ENCODE measurements at places on chromosomes 7 and 10. TPM values are rescaled to one million over a fixed set of nuclear protein-coding genes. Genes with fewer than 3 reads are reported as not detected.

Gene SLIT1
- total RNA-seq: 0.12 TPM

DNA sequence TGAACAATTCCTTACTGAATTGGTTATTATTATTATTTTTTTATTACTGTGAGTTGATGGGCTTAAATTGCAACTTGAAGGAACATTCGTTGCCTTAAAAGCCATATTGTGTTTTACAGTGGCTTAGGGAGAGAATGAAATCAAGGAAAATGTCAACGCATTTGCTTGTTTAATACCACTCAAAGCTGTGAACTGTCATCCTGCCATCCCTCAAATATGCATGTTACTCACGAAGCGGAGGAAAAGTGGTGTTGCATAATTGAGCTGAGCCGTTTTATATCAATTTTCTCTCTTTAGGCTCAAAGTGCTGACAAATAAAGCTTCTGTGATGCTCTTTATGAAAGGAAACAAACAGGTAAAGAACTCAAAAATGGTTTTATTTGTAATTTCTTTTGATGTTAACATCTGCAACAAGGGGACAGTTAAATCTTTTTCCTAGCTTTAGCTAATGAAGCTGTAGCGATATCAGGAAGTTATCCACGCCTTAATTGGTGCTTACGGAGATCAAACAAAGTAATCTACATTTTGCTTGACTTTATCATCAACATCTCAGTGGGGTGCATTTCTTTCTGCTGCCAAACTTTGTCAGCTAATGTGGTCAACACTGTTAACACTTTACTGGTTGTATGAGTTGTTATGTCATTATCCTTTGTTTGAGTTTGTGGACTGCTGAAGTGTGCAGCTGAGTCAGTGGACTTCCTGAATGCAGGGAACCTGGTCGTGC lies 33.1 kb downstream of the GLRX3 start:
- DNase-seq: no peak

DNA sequence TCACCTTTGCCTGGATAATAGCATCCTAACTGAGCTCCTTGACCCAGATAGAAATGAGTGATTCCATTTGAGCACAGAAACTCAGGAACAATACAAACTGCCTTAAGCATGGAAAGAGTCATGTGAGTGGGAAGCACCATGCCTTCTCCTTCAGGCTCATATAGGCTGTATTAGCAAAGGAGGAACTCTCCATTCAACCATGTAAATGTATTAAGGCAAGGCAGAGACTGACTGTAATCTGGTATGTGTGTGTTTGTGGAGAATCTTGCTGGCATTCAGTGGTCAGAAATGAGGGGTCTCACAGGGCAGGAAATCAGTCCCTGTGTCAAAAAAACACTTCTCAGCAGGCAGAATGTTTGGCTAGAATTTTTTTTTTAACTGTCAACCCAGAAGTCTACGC lies 40.2 kb downstream of the COA1 start:
- DNase-seq: no peak

Gene GHRHR
- total RNA-seq: not detected

- peak; percentile 71 for DNase-seq
Measured at GRCh38 chr10:5040781-5041470, 37.3 kb upstream of the AKR1C2 start.

DNA sequence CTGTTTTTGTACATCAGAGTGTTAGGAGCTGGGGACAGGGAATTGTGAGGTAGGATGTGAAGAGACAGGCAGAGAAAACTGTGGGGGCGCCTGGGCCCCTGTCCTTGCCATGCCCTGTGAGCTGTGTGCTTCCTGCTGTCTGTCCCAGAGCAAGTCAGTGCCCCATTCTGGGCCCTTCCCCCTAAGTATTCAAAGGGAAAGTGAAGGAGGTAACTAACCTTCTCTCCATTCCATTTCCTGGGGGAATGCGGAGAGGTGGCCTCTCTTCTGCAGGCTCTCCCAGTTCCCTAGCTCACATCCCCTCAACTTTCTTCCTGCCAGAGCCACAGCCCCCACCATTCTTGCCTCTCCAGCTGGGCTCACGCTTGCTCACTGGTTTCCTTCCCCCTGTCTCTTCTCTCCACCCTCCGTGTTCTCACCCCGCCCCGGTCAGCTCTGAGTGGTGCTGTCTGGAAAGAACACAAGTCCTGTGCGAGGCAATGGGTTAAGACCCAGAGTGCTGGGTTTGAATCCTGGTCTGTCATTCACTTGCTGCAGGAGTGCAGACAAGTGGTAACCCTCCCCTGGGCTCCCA lies 9.7 kb upstream of the VSIR start:
- no peak for DNase-seq

DNA sequence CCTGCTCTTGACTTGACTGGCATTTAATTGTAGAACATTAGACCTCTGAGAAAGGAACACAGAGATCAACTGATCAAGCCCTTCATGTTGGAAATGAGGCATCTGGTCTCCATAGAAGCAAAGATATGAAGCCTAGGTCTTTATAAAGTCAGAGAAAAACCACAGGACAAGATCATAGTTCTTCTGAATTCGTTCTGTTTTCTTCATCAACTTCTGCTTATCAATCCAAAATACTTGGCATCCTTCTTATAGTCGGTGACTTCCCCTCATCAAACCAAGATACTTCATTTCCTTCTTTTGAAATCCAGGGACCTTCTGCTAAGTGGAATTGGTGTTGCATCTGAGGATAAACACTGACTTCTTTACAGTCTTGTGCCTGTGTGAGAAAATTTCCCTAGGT lies 77.1 kb upstream of the PRKCQ start:
- DNase-seq: no peak

- no peak for DNase-seq
Measured at GRCh38 chr10:93766918-93767317, 9.2 kb downstream of the LGI1 start.

- peak; percentile 78 for DNase-seq
Measured at GRCh38 chr7:128697302-128697905, 25.3 kb downstream of the GARIN1A start.

GRCh38 chr7:65390588-65390987 lies 16.9 kb downstream of the ZNF92 start:
- DNase-seq: peak; percentile 87

Gene MACC1
- 0.24 TPM for total RNA-seq

Gene SMKR1
- 0.24 TPM for total RNA-seq

Gene FRMPD2
- total RNA-seq: not detected

GRCh38 chr7:47596502-47597202 lies 14.7 kb upstream of the TNS3 start:
- DNase-seq: peak; percentile 47

DNA sequence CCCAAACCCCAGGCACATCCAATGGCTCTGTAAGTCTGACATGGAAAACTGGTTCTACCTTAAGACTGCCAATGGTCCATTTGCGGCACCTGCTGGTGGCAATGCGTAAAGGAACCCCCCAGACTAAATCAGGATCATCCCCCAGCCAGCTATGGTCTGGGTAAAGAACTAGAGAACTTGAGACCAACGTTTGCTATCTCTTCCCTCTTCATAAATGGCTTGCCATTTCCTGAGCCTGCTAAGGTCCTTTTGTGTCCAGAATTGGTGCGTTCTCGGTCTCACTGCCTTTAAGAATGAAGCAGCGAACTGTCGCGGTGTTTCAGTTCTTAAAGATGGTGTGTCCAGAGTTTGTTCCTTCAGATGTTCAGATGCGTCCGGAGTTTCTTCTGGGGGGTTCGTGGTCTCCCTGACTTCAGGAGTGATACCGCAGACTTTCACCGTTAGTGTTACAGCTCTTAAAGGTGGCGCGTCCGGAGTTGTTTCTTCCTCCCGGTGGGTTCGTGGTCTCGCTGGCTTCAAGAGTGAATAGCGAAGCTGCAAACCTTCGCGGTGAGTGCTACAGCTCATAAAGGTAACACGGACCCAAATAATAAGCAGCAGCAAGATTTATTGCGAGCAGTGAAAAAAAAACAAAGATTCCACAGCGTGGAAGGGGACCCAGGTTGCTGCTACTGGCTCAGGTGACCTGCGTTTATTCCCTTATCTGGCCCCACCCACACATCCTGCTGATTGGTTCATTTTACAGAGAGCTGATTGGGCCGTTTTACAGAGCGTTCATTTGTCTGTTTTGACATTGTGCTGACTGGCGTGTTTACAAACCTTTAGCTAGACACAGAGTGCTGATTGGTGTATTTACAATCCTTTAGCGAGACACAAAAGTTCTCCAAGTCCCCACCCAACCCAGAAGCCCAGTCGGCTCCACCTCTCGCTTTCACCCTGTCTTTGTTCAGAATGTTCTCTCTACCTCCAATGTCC lies 95.4 kb downstream of the ELMO1 start:
- no peak for DNase-seq

DNA sequence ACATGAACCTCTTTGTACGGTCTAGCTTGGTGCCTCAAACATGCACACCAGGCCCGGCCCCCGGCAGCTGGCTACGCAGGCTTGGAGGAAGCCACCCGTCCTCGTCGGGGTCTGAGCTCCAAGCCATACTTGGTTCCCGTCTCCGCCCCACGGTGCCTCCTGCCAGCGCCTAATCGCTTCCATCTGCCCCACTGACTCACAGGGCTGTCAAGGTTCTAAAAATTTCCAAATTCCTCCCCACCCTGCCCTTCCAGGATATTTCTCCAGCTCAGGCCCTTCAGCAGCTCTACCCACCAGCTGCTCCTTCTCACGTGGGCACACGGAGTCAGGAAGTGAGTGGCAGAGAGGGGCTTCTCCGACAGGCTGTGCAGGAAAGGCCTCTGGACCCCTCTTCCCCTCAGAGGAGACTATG lies 38.8 kb downstream of the TMEM270 start:
- peak; percentile 97 for DNase-seq

Gene ATP6V0A4
- total RNA-seq: not detected

- DNase-seq: peak; percentile 96
Measured at GRCh38 chr7:20199015-20199737, 18.0 kb downstream of the MACC1 start.

- no peak for DNase-seq
Measured at GRCh38 chr10:96440361-96441292, 73.1 kb downstream of the TLL2 start.

DNA sequence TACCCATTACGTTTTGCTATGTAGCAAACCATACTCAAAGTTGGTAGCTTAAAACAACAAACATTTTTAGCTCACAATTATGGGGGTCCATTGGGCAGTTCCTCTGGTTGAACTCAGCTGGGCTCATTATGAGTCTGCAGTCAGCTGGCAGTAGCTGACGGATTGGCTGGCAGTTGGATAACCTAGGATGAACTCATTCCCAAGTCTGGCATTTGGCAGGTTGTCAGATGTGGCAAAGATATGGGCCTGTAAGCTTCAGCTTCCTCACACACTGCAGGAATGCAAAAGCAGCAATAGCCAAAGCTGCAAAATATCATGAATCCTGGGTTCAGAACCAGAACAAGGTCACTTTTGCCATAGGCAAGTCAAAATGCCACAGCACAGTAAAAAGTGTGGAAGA lies 412.2 kb upstream of the SORCS1 start:
- DNase-seq: peak; percentile 57

Gene TMEM26
- 1.2 TPM for total RNA-seq

- no peak for DNase-seq
Measured at GRCh38 chr7:116969371-116969902, 16.1 kb downstream of the ST7 start.

- no peak for DNase-seq
Measured at GRCh38 chr7:104497379-104497967, 169.1 kb downstream of the LHFPL3 start.

DNA sequence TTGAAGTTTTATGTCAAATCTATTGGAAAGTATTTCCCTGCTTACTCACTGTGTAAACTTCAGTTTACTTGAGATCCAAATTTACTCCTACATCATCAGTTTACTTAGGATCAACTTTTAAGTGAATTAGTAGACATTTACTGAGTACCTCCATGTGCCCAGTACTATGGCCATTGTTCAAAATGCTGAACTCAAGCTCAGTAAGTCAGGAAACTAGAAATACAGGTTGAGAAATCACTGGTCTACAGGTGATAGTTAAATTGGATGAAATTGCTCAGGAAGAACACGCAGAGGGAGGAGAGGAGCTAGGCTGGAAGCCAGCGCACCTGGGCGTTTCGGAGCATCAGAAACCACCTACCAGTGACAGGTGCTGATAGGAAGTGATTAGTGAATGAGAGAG lies 25.5 kb upstream of the EBLN1 start:
- no peak for DNase-seq

GRCh38 chr7:147579148-147579547 lies 1011.4 kb upstream of the C7orf33 start:
- no peak for DNase-seq

Gene CEP55
- 132 TPM for total RNA-seq

GRCh38 chr10:78925800-78926319 lies 142.9 kb upstream of the ZMIZ1 start:
- DNase-seq: peak; percentile 94

All from RPMI7951 (cell line).